ENCODE measurements at places on chromosomes 4 and X.
A peak's percentile ranks its signal among the peaks of the same experiment; 100 is the strongest.

GRCh38 chr4:146334862-146335449 is 120.6 kb downstream of the REELD1 start:
- DNase-seq, result no peak

DNA sequence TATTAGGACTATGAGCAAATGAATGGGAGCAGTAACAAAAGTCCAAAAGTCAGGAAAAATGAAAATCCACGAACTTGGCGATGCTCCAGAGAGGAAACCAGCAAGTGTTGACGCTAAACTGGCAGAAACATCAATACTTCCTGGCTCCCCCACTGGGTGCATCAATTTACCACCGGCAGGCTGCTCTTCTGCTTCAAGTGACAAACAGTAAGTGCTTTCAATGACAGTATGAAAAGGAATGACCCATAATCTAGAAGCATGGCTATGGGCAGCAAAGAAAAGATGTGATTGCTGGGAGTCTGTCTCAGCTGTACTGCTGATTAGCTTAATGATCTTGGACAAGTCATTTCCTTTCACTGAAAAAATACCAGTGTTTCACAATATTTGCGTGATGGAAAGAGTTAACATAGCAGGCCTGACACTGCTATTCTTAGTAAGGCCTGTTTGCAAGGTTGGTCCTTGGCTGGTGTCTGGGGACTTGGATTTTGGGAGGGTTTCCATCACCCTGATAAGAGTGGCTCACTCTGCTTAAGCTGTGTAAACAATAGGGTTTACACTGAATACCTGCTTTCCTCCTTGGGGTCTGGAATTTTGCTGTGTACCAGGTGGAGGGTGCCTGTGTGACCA is 8.7 kb downstream of the ATP11C start:
- DNase-seq, result peak; percentile 5

- no peak for DNase-seq
These were observed 41.8 kb upstream of the IL21 start for GRCh38 chr4:122662701-122663100.

- DNase-seq, result no peak
These were observed 10.1 kb downstream of the SNX12 start for GRCh38 chrX:71057848-71058530.

DNA sequence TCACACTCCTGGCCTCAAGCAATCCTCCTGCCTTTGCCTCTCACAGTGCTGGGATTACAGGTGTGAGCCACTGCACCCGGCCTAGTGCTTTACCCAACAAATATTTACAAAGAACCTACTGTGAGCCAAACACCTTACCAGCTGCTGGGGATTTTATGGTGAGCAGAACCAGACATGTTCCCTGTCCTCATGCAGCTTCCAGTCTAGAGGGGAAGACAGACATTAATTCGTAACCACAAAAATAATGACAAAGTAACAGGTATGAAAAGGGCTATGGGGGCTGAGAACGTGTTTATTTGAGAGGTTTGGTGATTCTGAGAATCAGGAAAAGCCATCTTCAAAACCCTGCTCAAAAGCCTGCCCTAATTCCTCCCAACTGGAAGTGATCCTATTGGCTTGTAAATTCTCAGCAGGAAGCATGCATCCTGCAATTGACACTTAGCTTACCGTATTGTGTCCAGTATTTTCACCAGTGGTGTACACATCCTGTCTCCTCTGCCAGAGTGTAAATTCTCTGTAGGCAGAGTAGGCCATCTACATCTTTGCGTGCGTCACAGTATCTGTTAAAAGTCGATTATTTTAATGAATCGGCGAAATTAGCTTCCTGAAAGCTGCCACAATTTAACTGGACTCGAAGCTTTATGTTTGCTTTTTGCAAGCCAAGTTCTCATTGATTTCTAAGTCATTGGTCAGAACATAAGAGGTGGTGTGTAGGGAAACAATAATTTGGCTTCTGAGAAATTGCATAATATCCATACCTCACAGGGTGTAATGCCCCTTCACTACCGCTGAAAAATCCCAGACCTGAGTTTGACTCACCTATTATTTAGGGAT is 67.0 kb downstream of the TMEM156 start:
- DNase-seq, result no peak

DNA sequence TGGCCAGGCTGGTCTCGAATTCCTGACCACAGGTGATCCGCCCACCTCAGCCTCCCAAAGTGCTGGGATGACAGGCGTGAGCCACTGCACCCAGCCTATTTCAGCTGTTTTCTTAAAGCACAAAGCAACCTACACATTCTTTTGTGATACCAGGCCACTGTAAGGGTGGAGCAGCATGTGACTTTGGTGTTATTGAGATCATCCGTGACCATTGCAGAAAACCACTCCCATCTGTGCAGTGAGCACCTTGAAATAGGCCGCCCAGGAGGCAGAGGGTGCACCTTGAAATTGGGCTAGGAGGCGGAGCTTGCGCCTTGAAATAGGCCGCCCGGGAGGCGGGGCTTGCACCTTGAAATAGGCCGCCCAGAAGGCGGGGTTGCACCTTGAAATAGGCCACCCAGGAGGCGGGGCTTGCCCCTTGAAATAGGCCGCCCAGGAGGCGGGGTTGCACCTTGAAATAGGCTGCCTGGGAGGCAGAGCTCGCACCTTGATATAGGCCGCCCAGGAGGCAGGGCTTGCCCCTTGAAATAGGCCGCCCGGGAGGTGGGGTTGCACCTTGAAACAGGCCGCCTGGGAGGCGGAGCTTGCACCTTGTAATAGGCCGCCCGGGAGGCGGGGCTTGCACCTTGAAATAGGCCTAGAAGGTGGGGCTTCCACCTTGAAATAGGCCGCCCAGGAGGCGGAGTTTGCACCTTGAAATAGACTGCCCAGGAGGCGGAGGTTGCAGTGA is 9.0 kb upstream of the SLC25A6 start:
- DNase-seq, result no peak

- DNase-seq, result no peak
These were observed 70.1 kb downstream of the MID1IP1 start for GRCh38 chrX:38871129-38872029.

- no peak for DNase-seq
These were observed 119.5 kb upstream of the LIMCH1 start for GRCh38 chr4:41418444-41418843.

- no peak for DNase-seq
These were observed 66.0 kb downstream of the RPS3A start for GRCh38 chr4:151165205-151166000.

DNA sequence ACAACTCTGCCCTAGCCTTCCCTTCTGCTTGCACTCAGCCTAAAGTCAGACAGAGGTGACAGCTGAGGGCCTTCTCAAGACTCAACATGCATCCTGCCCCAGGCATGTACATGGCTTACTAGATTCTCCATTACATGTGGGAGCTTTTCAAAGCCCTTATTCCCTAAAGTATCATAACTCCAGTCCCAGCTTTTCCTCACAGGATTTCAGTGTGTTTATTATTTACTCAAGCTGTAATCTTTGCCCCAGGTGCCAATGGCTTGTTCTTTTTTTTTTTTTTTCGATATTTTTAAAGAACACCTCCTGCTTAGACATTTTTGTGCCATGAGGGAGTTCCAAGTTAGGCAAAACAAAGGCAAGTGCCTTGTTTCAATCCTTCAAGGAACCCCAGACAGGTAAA is 154.0 kb upstream of the RADX start:
- no peak for DNase-seq

DNA sequence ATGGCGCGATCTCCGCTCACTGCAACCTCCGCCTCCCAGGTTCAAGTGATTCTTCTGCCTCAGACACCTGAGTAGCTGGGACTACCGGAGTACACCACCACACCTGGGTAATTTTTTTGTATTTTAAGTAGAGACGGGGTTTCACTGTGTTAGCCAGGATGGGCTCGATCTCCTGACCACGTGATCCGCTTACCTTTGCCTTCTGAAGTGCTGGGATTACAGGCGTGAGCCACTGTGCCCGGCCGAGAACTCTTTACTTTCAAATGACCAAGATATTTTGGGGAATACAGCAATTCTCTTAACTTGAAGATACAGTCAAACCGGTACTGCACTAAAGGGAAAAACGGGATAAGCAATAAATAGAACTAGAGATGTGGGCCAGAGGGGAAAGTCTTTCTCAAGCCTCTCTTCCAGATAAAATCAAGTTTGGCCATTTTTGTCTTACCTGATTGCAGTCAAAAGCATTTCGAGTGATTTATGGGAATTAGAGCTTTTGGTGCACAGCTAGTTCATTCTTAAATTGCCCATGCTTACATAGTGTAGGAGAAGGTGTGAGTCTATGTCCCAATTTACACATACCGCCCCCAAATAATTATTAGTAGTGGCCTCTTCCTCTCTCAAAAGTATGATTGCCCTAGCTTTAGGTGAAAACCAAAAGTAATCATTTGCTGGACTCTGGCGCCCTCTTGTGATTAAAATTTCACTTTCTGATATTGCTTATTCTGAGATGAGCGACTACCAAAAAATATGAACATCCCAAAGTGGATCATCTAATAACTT is 53.2 kb upstream of the ABCG2 start:
- peak; percentile 66 for DNase-seq

GRCh38 chrX:100895365-100896075 is 21.4 kb upstream of the NOX1 start:
- peak; percentile 54 for DNase-seq

GRCh38 chrX:130994671-130995070 is 63.5 kb upstream of the ARHGAP36 start:
- peak; percentile 37 for DNase-seq

DNA sequence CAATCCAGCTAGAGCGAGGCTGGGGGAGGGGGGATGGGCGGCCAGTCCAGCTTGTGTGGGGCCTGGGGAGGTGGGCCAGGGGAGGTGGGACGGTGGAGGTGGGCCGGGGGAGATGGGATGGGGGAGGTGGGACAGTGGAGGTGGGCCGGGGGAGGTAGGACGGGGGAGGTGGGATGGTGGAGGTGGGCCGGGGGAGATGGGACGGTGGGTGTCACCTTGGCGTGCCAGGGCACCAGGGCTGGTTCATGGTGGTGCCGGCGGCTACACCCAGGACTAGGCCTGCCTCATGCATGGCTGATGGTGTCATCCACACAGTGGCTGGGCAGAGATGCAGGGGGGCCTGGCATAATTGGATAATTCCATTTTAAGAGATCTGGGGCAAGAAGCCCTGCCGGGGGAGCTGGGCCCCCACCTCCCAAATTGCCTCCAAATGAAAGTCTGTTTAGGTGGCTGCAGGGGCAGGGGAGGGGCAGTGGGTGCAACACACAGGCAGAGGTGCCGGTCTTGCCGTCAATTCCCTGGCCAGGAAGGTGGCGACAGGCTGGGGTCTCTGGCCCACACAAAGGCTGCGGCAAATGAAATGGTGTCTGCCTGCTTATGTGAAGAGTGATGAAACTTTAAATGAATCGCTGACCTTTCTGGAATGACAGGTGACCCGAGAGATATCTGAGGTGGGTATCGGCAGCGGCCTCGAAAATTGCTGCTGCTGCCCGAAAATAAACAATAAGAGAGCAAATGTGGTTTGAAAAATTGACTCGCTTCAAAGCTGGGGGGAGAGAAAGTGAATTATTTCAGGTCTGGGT is 82.1 kb downstream of the FAM53A start:
- no peak for DNase-seq

- DNase-seq, result no peak
These were observed 54.9 kb downstream of the CEP135 start for GRCh38 chr4:56003606-56004005.

GRCh38 chrX:21487832-21488231 is 113.6 kb downstream of the CNKSR2 start:
- DNase-seq, result no peak

DNA sequence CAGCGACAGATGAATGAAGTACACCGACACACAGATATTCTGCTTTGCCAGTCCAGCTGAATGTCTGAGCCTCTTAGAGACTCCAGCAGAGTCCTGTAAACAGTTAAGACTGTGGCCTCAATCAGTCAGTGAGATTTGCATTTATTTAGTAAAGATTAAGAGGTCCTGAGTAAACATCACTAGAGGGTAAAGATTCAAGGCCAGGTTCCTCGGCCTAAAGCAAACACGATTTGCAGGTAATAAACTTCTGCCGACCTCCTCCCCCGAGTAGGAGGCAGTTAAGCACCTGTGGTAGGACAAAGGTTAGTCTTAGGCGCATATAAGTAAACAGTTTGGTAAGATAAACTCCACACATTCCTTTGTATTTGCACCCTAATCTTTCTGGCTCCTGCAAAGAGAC is 99.6 kb downstream of the CFAP47 start:
- DNase-seq, result no peak

DNA sequence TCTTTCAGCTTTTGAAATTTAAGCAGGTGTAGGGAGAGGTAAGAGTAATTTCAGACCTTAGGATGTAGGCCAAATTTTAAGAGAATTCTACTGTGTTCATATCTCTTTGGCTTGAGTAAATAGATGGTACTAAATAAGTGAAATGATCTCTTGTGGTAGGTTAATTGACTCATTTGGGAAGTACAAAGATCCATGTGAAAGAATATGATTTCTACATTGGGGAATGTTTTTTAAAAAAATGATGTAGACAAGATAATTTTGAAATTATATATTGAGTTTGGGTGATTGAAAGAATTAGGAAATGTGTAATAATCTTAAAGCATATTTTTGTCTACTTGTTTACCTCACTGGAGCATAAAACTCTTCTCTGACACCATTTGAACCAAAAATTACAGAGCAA is 35.6 kb downstream of the RAPGEF2 start:
- DNase-seq, result no peak

- DNase-seq, result no peak
These were observed 845.2 kb downstream of the PCDH18 start for GRCh38 chr4:136687118-136687517.

- no peak for DNase-seq
These were observed 611.3 kb upstream of the CPXCR1 start for GRCh38 chrX:88135735-88136134.

- DNase-seq, result no peak
These were observed 225.5 kb downstream of the PDGFC start for GRCh38 chr4:156746111-156746510.

GRCh38 chr4:78040431-78040830 is 16.7 kb upstream of the FRAS1 start:
- no peak for DNase-seq

- peak; percentile 57 for DNase-seq
These were observed 12.4 kb downstream of the SH3KBP1 start for GRCh38 chrX:19875050-19875431.

DNA sequence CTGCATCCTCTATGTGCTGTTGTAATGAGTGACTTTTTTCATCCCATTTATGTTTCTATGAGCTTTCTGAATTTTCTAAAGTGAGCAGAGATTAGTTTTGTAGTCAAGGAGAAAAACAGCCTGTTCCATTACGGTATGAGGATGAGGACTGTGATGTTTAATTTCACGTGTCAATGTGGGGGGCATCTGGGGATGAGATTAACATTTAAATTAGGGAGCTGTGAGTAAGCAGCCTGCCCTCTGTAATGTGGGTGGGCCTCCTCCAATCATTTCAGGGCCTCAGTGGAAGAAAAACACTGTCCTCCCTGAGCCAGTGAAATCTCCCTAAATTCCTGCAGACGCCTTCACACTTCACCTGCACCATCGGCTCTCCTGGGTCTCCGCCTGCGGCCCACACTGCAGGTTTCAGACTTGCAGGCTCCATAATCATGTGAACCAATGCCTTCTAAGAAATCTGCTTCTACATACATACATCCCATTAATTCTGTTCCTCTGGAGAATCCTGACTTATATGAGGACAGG is 121.7 kb downstream of the AFAP1 start:
- DNase-seq, result no peak

DNA sequence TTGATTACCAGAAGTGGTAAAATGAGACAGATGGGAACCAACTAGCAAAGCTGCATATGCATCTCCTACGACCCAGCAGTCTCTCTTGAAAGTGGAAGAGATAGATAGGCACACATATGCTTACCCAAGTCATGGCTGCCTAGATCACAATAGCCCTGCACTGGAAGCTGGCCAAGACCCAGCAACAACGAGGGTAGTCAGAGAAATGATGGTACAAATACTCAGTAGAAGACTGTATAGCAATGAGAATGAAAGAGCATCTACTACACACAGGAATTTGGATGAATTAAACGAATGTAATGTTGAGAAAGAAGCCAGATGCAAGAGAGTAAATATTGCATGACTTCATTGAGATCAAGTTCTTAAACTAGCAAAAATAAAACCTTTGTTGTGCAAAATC is 100.3 kb upstream of the FAT1 start:
- no peak for DNase-seq

Measured in activated naive CD4-positive, alpha-beta T cell treated with anti-CD3 and anti-CD28 coated beads for 36 hours (primary cell).